ENCODE measurements at places on chromosomes 11 and 22.
A peak's percentile ranks its signal among the peaks of the same experiment; 100 is the strongest.

GRCh38 chr22:50542416-50542927 is 3.2 kb upstream of the KLHDC7B start:
- no peak for DNase-seq

GRCh38 chr11:95076416-95076815 is 9.7 kb downstream of the SRSF8 start:
- peak; percentile 83 for DNase-seq

GRCh38 chr22:23397008-23397612 is 183.0 kb downstream of the IGLL1 start:
- DNase-seq, result no peak

GRCh38 chr11:33610903-33611302 is 89.7 kb downstream of the C11orf91 start:
- no peak for DNase-seq

GRCh38 chr11:128500493-128500892 is 86.9 kb downstream of the ETS1 start:
- no peak for DNase-seq

- peak; percentile 14 for DNase-seq
These were observed 1.3 kb upstream of the NADSYN1 start for GRCh38 chr11:71451596-71452198.

GRCh38 chr22:30780026-30780425 is 85.4 kb downstream of the OSBP2 start:
- DNase-seq, result no peak

DNA sequence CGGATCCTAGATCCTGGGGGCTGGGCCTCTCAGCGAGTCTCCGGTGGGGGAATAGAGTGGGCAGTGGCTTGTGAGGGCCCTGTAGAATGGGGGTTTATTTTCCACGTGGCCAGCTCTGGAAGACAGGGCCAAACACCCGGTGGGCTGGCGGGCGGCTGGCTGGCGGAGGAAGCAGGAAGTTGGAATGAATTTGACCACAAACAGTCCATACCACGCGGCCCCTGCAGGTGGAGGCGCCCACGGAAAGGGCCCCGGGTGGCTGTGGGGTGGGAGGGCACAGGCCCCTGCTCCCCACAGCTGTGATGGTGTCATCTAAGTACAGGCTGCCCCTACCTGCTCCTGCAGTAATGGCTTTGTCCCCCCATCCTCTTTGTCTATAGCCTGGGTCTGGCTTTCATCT is 15.1 kb downstream of the MCAT start:
- no peak for DNase-seq

- no peak for DNase-seq
These were observed 230.3 kb downstream of the ETS1 start for GRCh38 chr11:128357073-128357472.

GRCh38 chr22:39482768-39483167 is 19.3 kb upstream of the MIEF1 start:
- DNase-seq, result peak; percentile 58

DNA sequence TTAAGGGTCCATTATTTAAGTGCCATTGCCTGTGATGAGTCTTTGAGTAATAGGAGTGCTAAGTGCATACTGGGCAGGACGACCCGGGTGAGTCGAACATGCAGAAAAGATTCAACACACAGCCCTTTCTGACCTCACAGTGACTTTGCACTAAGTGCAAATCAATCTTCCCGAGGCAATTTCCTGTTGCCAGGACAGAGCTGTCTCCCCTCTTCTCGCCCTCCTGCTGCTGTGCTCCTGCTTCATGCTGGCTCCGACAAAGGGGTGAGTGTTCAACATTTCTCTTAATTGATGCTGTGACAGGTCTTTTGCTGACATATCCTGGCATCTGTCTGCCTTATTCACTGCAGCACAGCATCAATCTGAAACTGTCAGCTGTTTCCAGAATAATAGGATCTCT is 42.0 kb downstream of the MCHR1 start:
- no peak for DNase-seq

DNA sequence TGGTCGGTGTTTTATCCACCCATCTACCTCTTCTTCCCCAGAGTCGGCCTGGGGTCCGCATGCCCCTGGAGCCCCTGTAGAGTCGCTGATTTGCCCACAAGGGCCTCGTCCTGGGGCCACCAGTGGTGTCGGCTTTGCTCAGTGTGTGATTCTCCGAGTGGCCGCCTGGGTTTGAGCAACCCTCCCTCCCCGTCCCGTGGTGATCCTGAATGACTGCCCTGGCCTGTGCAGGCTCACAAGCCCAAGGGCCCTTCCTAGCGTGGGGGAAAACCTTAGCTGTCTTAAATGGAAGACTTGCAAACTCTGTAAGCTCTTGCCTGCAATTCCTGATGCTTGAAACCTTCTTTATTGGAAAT is 128.3 kb downstream of the OSBP2 start:
- DNase-seq, result peak; percentile 57

GRCh38 chr11:74437441-74438042 is 29.8 kb downstream of the KCNE3 start:
- DNase-seq, result peak; percentile 65
